ENCODE measurements at places on chromosomes 6 and 20.

DNA sequence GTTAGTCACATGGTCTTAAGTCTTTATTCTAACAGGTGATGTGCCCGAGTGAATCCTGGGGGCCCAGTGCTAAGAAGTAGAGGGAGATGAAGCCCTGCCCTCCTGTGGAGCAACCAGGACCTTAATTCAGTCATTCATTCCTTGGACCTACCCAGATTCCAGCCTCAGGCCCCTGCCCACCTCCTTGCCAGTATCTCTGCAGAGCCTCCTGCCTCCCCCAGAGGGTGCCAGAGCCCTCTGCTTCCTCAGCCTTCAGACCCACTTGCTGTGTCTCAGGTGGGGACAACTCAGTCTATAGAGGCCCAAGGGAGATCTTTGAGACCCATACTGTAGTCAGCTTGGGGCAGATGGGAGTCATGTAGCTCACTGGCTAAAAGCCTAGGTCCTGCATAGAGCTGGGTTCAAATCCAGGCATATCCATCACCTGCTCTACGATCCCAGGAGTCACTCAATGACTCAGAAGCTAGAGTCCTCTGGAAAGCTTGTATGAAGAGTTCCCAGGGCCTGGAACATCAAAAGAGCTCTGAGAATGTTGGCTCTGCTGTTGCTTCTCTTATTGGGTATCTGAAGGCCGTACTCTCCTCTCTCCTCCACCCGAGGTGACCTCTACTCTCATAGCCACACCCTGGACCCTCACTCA is 3.9 kb upstream of the SIGLEC1 start:
- no peak for DNase-seq

- no peak for DNase-seq
Observed at GRCh38 chr6:105680131-105680530, 277.2 kb upstream of the PREP start.

DNA sequence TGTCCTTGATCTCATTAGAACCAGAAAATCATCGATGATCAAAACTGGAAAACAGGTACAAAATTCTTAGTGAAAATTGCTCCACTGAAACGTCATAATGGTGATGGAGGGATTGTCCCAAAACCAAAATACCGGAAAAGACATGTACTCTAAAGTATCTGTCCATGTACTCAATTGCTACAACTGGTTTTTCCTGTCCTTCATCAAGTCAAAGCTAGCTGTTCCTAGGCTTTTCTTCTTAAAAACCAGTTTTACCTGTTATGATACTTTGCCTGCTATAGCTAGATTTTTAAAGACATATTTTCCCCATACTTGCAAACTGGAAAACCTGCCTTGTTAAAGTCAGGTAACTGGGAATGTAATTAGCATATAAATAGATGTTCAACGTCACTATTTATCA is 50.5 kb upstream of the LRRC1 start:
- no peak for DNase-seq

DNA sequence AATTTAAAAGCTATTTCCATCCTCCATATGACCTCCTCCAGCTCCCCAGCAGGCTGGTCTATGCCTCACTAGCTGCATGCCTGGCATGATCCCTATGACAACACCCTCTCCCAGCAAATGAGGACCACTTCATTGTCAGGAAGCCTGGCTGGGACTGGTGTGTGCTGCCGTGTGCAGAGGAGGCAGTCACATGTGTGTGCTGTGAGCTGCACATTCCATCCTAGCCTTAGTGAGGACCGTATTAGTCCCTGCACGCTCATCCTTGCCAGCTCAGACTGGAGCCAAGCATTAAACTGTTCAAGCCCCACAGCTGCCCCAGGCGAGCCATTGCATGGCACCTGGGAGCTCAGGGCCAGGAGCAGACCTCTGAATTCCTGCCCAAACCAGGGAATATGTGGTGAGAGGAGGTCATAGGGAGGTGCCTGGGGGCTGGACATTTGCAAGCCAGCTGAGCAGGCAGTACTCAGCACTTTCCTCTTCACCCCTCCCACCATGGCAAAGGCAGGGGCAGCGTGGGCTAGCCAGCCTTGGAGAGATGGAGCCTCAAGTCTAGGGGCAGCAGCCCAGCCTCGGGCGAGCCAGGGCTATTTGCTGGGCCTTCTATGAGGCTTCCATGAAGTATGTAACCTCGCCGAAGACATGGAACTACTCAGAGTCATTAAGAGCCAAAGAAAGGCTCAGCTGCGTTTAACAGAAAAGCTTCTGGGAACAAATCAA is 8.7 kb upstream of the CCN5 start:
- DNase-seq, result no peak

- no peak for DNase-seq
Observed at GRCh38 chr20:32823737-32824588, 4.2 kb downstream of the MAPRE1 start.

Measured in stimulated activated CD4-positive, alpha-beta T cell treated with anti-CD3 and anti-CD28 coated beads, TNF-alpha, amount 100 ng/mL, for 4 hours (primary cell).